SW 1271 (cell line): ENCODE measurements at places on chromosomes 5 and 9.

DNA sequence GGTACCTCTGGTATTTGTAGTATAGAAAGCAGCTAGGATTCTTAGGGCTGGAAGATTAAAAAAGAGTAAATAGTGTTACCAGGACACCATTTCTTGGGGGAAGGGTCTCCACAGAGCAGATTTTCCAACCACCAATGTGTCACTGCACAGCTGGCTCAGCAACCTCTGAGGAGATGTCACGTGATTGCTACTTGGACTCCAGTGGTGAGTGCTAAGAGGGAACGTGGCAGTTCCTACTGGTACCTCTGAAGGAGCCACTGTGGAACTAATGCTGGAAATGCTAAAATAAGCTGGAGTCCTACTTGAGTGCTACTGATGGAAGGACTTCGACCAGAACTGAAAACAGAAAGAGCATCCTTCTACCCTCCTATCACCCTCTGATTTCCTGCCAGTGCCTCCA, 36.1 kb upstream of the SPDL1 start:
- no peak for DNase-seq

DNA sequence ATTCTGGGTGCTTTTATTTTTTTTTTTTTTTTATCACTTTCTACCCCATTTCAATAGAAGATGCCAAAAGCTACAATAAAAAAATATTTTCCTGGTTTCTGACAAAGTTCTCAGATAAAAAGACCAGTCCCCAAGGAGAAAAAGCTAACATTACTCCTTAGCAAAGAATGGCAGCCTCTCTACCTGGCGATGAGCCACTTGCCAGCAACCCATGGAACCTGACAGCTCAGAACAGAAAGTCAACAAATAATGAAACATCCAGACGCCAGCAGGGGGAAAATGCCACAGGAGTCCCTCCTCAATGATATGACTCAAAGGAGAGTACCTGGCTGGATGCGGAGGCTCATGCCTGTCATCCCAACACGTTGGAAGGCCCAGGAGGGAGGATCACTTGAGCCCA, 123.2 kb downstream of the MYO10 start:
- DNase-seq = no peak

DNA sequence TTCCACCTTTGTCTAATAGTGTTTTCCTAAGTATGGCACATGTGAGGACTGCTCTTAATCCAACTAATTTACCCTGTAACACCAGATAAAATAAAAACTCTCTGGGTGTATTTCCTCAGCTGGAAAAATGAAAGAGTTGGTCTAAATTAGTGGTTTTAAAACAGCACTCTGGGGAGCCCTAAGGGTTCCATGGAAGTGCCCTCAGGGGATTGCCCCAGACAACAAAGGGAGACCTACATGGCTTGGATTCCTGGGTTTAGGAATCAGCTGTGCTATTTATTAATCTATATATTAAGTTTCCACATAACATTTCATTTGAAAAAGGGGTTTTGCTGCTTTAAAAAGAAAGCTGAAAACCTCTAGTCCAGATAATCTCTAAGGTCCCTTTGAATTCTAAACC, 20.2 kb downstream of the ADAMTS6 start:
- no peak for DNase-seq

GRCh38 chr9:118463419-118463818, 759.2 kb downstream of the TLR4 start:
- no peak for DNase-seq
